ENCODE measurements at places on chromosomes 11 and 22. TPM values are rescaled to one million over a fixed set of nuclear protein-coding genes. Genes with fewer than 3 reads are reported as not detected.

DNA sequence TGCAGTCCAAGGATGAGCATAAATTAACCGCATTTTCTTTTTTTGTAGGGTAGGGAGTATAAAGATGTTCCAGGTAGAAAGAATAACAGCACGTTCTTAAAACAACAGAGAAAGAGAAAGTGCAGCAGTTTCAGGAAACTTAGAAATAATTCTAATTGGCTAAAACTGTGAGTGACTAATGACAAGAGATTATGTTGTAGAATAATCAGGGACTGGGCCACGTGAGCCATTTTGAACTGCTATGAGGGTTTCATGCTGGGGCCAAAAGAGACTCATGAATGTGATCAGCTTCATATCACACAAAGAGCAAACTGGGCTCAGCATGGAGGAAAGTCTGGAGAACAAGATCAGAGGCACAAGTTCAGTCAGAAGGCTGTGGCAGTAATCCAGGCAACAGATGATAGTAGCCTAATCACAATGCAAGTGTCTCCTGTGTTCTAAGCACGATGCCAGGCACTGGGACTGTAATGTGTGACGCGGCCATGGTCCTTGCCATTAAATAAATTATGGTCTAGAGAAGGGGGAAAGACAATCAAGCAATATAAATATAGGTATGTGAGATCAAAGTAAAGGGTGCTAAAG is 17.9 kb downstream of the CWF19L2 start:
- H3K36me3 ChIP-seq = peaks cover 40% of the 10 kb centered on the region
- H3K27me3 ChIP-seq = no peaks in the 10 kb centered on the region
- no peak overlapping the region for H3K4me3 ChIP-seq
- no peak overlapping the region for H3K27ac ChIP-seq

GRCh38 chr11:88603091-88603867 is 265.7 kb upstream of the CTSC start:
- no peaks in the 10 kb centered on the region for H3K4me1 ChIP-seq
- no peak overlapping the region for H3K4me3 ChIP-seq
- H3K27ac ChIP-seq = no peak overlapping the region
- no peaks in the 10 kb centered on the region for H3K27me3 ChIP-seq

GRCh38 chr11:77244277-77245027 is 57.0 kb downstream of the GDPD4 start:
- peaks cover 3% of the 10 kb centered on the region for H3K4me1 ChIP-seq
- DNase-seq = no peak
- H3K27ac ChIP-seq = no peak overlapping the region
- H3K4me3 ChIP-seq = no peak overlapping the region

DNA sequence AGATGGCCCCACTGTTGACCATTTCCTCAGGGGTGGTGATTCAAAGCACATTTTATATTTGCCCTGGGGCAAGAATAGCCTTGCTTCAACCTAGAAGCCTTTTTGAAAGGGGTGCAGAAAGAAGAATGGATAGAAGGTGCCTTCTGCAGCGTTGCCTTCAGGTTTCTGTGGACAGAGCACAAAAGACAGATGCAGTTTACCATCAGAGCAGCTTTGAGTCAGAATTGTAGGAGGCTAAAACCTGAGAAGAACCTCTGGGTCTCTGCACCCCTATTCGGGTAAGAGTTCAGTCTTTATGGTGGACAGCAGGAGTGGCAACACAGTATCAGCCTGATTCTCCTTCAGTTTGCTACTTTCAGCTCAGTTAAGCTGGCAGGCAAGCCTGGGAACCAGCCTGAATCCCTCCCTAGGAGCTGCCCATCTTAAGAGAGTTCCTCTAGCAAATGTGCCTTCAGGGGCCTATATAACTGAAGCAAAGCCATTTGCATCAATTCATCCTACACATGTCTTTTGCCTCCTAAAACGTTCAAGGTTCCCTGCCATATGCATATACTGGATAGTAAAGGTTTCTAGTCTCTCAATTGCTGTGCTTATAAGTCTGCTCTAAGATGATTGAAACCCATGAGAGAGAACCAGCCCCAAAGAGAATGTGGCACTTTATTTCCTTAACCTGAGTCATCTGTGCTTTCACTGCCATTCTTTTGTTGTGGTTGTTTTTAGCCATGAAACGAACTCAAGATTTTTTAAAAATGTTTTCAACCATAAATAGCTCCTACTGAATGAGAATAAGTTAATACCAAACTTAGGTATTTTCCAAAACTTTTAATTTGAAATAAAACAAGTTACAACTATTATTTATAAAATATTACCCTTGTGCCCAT is 123.0 kb downstream of the TRIM44 start:
- peaks cover 28% of the 10 kb centered on the region for H3K4me1 ChIP-seq
- no peaks in the 10 kb centered on the region for H3K27me3 ChIP-seq
- H3K36me3 ChIP-seq = peaks cover 2% of the 10 kb centered on the region
- DNase-seq = no peak
- H3K27ac ChIP-seq = no peak overlapping the region
- H3K4me3 ChIP-seq = no peak overlapping the region

DNA sequence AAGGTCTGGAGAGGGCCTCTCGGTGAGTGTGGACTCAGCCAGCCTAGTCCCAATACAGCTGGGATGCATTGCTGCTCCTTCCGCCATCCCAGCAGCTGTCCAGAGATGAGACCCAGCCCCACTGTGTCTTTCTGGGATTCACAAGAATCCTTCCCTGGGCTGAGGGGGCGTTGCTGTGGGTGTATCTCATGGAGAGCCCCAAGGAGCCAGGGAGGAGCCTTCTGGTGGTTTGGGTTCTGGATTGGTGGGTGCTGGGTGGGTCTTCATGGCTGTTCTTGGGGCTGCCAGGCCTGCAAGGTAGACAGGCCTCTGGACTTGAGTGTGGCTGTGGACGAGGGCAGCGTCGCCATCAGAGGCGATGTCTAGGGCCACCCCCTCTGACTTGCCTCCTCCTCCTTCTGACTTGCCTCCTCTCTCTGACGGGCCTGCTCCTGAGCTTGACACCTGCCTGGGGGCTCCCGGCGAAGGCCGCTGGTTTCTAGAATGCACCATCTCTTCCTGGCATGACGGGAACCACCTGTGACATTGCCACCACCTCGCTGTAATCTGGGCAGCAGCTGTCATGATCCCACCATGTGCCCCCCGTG is 17.2 kb downstream of the KCNQ1 start:
- no peak for DNase-seq
- H3K36me3 ChIP-seq = no peaks in the 10 kb centered on the region
- H3K27me3 ChIP-seq = peaks cover 2% of the 10 kb centered on the region
- H3K27ac ChIP-seq = no peak overlapping the region

GRCh38 chr11:10599388-10600175 is 31.1 kb upstream of the LYVE1 start:
- H3K4me1 ChIP-seq = peaks cover 4% of the 10 kb centered on the region
- H3K36me3 ChIP-seq = no peaks in the 10 kb centered on the region
- no peak overlapping the region for H3K4me3 ChIP-seq
- DNase-seq = no peak
- peaks cover 16% of the 10 kb centered on the region for H3K27me3 ChIP-seq

GRCh38 chr11:35848616-35849015 is 95.2 kb upstream of the LDLRAD3 start:
- H3K4me3 ChIP-seq = no peak overlapping the region
- H3K36me3 ChIP-seq = no peaks in the 10 kb centered on the region
- H3K27ac ChIP-seq = no peak overlapping the region
- DNase-seq = no peak
- H3K4me1 ChIP-seq = no peaks in the 10 kb centered on the region

DNA sequence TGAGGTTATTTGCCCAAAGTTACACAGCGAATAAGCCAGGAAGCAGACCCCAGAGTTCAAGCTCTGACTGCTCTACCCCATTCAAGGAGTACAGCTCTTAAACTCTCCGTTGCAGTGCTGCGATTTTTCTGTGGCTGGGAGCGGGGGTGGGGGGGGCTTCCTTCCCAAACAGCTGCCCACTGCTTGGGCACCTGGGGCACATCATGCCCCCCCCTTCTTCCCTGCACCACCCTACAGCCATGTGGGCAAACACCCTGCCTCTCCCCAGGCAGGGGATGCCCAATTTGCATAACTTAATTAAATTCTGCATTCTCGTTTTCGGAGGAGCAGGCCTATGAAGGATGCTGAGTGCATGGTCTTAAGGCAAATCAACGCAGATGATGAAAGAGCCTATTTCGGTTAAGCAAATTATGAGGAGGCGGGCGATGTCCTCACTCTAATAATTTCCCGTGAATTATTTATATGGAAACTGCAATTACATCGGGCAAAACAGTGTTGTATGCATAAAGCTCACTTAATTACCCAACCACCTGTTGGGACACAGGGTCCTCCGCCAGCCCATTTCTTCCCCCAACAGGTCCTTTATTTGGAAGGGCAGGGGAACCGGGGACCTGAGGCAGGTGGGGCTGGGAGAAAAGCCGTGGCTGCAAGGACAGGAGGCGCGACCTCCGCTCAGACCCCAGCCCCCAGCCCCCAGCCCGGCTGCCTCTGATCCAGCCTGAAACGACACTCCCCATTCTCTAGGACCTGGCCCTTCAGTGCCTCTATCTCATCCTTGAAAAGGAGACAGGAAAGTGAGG is 610.5 kb downstream of the BUD13 start:
- no peak overlapping the region for H3K4me3 ChIP-seq
- H3K36me3 ChIP-seq = no peaks in the 10 kb centered on the region

DNA sequence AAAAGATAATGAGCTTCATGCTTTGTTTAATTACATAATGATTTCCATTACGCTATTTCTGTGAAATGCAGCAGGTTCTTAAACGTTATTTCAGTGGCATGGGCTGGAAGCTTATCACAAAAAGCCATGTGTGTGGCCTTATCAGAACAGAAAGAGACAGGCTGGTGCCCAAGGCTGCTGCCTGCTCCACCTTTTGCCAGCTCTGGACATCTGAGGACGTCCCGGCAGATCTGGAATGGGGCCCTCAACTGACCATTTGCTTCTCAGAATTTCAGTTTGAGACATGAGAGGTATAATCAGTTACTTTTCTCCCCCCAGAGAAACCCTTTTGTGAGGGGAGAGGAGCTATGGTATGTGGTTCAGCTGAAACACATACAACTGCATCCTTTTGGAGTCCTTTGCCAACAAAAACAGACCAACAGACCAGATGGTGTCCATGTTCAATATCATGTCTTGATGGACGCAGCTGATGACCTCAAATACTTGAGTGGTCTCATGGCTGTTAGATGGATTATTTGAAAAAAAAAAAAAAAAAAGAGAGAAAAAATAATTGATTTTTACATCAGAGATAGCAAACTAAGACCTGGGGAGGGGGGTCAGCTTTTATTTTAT is 8.6 kb downstream of the CDPF1 start:
- H3K4me1 ChIP-seq = peaks cover 20% of the 10 kb centered on the region
- H3K4me3 ChIP-seq = no peak overlapping the region

- peaks cover 6% of the 10 kb centered on the region for H3K4me1 ChIP-seq
- DNase-seq = no peak
- no peaks in the 10 kb centered on the region for H3K36me3 ChIP-seq
- no peak overlapping the region for H3K4me3 ChIP-seq
- no peak overlapping the region for H3K27ac ChIP-seq
- peaks cover 4% of the 10 kb centered on the region for H3K27me3 ChIP-seq
Measured at GRCh38 chr11:88489030-88489429, 151.5 kb upstream of the CTSC start.

DNA sequence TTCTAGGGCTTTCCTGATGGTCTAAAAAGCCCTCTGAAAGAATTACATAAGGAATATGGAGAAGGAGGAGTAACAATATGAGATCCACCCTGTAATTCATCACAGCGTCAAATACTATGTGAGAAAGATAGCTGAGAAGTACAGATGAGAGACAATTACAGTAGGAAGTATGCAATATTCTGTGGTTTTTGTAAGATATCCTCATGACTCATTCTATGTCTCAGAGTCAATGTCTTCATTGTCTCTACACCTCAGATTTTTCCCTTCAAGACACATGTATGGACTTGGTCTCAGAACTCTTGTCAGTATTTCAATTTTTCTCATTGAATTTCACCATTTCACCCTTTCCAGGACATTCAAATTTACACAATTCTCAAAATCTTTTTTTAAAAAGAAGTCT is 343.3 kb upstream of the CTSC start:
- no peak for DNase-seq
- no peak overlapping the region for H3K4me3 ChIP-seq
- no peaks in the 10 kb centered on the region for H3K27me3 ChIP-seq
- no peak overlapping the region for H3K27ac ChIP-seq
- no peaks in the 10 kb centered on the region for H3K36me3 ChIP-seq

GRCh38 chr11:19938169-19938856 is 222.0 kb downstream of the DBX1 start:
- peak; percentile 40 for DNase-seq
- H3K27me3 ChIP-seq = peaks cover 8% of the 10 kb centered on the region
- H3K4me1 ChIP-seq = peaks cover 5% of the 10 kb centered on the region
- no peak overlapping the region for H3K27ac ChIP-seq
- no peak overlapping the region for H3K4me3 ChIP-seq

DNA sequence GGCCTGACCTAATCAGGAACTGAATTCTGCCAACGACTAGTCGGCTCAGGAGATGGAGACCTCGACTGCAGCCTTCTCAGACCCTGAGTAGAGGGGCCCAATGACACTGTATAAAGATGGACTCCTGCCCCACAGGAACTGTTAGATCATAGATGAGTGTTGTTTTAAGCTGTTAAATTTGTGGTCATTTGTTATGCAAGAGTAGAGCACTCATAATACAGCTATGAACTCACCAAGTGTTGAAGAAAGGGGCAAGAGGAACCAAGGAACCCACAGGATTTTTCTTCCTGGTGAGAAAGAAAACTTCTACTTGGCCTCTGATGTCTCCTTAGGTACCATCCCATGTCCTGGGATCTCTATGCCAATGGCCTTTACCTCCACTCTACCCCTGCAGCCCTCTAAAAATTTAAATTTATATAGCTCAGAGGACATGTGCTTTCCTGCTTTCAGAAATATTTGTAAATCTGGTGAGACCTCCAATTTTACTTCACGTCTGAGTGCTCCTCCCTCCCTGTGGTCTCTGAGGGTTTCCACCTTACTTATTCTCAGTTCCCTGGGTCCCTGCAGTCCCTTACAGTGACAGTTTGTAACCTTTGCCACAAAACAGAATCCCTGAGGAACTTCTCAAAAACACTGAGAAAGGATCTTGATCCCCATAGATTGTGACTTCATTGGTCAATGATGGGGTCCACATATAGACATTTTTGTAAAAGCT is 256.3 kb upstream of the ARHGAP20 start:
- H3K4me1 ChIP-seq = no peaks in the 10 kb centered on the region
- no peaks in the 10 kb centered on the region for H3K27me3 ChIP-seq
- no peak overlapping the region for H3K4me3 ChIP-seq
- no peak overlapping the region for H3K27ac ChIP-seq

DNA sequence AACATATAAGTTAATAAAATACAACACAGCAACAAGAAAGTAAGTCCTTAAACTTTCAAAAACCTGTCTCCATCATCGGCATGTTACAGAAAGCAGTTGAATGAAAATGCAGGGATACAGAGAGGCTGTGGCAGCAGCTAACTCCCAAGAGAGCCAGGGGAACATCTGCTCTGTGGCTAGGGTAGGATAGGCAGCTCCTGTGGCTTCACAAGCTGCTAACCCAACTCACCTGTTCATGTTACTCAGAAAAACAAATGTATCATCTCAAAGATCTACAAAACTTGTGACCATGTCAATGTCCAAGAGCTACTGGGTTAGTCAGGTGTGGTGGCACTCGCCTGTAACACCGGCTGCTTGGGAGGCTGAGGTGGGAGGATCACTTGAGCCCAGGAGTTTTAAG is 15.2 kb upstream of the PLAAT3 start:
- DNase-seq = no peak
- peaks cover 32% of the 10 kb centered on the region for H3K36me3 ChIP-seq
- no peaks in the 10 kb centered on the region for H3K27me3 ChIP-seq
- no peak overlapping the region for H3K27ac ChIP-seq
- H3K4me3 ChIP-seq = no peak overlapping the region

- H3K4me3 ChIP-seq = no peak overlapping the region
- H3K27me3 ChIP-seq = no peaks in the 10 kb centered on the region
- H3K36me3 ChIP-seq = peaks cover 8% of the 10 kb centered on the region
- no peaks in the 10 kb centered on the region for H3K4me1 ChIP-seq
Measured at GRCh38 chr11:88231894-88232482, 56.7 kb upstream of the RAB38 start.

OR52N2 gene
- not detected for total RNA-seq

SOX6 gene
- not detected for total RNA-seq

MMP7 gene
- total RNA-seq = not detected

APOA5 gene
- total RNA-seq = not detected

CALCA gene
- not detected for total RNA-seq
